Progenitor cell of endocrine pancreas (in vitro differentiated cells): ENCODE measurements at places on chromosomes 2 and 18. TPM values are rescaled to one million over a fixed set of nuclear protein-coding genes. Genes with fewer than 3 reads are reported as not detected.

DNA sequence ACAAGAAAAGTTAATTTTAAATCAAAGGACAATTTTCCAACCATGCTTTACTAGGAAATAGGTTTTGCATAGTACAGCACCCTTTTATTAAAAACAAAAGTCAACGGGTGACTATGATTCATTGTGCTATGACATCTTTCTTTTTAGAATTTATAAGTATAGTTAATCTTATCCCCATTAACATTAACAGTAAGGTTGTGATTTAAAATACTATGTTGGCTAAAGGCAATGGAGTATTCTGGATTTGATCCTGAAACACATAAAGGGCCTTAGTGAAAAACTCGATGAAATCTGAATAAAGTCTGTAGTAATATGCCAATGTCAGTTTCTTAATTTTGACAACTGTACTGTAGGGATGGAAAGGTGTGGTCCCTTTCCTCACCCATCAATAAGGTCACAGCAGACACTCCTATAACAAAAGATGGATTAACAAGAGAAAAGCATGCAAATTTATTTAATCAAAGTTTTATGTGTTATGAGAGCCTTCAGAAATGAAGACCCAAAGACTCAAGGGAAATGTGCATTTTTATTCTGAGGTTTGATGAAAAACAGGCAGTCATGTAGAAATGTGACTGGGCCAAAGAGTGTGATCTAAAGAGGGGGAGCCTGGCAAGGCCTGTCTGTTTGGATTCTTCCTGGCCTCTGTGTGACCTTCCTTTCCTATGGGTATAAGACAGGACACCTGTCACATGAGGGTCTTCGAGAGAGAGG lies 731.4 kb downstream of the TSN start:
- no peak overlapping the region for H3K4me3 ChIP-seq
- H3K36me3 ChIP-seq, result no peaks in the 10 kb centered on the region
- no peaks in the 10 kb centered on the region for H3K27me3 ChIP-seq
- H3K4me1 ChIP-seq, result peaks cover 7% of the 10 kb centered on the region
- no peak overlapping the region for H3K27ac ChIP-seq

DNA sequence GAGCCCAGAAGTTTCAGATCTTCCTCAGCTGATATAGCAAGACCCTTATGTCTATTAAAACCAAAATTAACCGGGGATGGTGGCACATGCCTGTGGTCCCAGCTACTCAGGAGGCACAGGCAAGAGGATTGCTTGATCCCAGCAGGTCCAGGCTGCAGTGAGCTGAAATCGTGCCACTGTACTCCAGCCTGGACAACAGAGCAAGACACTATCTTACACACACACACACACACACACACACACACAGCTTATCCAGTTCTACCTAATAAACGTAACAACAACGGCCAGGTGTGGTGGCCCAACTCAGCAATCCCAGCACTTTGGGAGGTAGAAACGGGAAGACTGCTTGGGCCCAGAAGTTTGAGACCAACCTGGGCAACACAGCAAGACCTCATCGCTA lies 7.5 kb downstream of the LPIN2 start:
- peak overlapping the region; percentile 11 for H3K27ac ChIP-seq
- DNase-seq, result no peak
- no peak overlapping the region for H3K4me3 ChIP-seq
- H3K36me3 ChIP-seq, result peaks cover 52% of the 10 kb centered on the region
- H3K27me3 ChIP-seq, result no peaks in the 10 kb centered on the region
- peaks cover 6% of the 10 kb centered on the region for H3K4me1 ChIP-seq

- peak overlapping the region; percentile 87 for H3K4me3 ChIP-seq
- H3K36me3 ChIP-seq, result no peaks in the 10 kb centered on the region
- no peak for DNase-seq
- peaks cover 45% of the 10 kb centered on the region for H3K4me1 ChIP-seq
- peak overlapping the region; percentile 99 for H3K27ac ChIP-seq
These were observed 143.2 kb downstream of the MEIS1 start for GRCh38 chr2:66578054-66578686.

DNA sequence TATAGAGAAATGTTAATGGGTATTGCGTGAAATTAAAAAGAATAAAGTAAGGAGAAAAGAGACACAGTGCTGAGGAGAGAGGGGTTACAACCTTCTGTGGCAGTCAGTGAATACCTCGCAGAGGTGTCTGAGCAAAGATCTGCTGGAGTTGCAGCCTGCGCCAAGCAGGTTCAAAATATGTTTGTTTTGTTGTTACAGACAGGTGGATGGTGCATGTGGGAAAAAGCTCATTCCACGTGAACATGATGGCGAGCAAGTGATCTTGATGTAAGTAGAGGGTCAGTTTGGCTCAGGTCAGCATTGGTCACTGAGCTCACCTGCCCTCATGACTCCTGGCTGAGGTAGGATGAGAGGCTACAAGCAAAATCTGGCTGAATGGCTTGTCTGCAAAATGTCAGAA lies 66.2 kb downstream of the SOX11 start:
- no peak overlapping the region for H3K27ac ChIP-seq
- H3K4me3 ChIP-seq, result no peak overlapping the region

PLGLB1 gene
- 6.9 and 8.6 TPM in 2 replicates for total RNA-seq

MYO3B gene
- total RNA-seq, result 0.22 TPM in 1 of 2 replicates, not detected in the other

IL36B gene
- not detected in 2 replicates for total RNA-seq
